Cardiac fibroblast (primary cell): ENCODE measurements at places on chromosomes 5 and 9.

- no peak for DNase-seq
Observed at GRCh38 chr5:69034898-69035297, 58.9 kb upstream of the SLC30A5 start.

DNA sequence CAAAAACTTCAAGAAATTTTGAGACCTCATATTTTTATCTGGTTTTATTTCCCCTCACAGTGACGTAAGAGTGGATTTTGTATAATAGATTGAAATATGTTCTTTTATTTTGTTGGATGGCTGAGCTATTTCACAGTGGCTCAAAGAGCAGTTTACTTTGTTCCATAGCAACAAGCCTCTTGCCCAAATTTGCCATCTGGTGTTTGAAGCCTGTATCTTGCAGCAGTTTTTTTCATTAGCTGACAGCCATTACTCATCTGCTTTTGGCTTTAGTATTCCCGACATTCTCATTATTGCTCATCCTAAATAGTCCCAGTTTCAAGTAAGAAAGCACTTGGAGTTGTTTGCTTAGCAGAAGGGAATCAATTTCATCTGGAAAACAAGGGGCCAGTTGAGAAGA lies 36.3 kb downstream of the GDA start:
- peak; percentile 3 for DNase-seq

- no peak for DNase-seq
Observed at GRCh38 chr5:124126504-124127217, 614.7 kb downstream of the CSNK1G3 start.

DNA sequence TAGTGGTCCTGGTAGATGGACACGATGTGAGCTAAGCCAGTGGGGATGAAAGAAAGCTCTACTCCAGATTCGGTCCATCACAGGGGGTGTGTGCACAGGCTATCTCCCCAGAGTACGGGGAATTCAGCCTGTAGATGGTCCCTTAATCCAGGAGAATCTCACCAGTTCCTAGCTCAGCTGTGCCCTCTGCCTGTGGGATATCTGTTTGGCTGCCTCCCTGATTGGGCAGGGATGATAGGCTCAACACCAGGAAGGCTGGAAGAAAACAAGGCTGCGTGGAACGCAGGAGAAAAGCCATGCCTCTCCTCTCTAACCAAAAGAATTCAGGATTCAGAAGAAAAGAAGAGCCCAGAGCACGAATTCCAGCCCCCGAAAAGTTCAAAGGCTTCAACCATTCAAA lies 40.9 kb downstream of the VLDLR start:
- DNase-seq = no peak

GRCh38 chr5:14059810-14060209 lies 83.3 kb upstream of the TRIO start:
- no peak for DNase-seq

DNA sequence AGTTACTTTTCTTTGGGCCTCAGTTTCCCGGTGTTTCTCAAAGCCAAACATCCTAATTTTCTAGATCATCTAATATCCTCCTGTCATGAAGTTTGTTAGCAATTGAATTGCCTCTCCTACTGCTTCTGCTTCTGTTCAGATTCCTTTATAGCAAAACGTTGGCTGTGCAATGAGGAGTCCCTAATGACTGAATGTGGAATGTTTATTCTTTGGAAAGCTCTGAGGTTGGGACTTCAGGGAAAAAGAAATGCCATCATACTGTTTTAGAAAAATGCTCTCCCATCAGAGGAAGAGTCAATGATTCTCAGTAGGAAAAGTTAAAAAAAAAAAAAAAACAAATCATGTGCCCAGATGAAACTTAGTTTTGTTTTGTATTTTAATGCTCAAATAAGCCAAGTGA lies 268.7 kb upstream of the PAPPA start:
- peak; percentile 35 for DNase-seq

DNA sequence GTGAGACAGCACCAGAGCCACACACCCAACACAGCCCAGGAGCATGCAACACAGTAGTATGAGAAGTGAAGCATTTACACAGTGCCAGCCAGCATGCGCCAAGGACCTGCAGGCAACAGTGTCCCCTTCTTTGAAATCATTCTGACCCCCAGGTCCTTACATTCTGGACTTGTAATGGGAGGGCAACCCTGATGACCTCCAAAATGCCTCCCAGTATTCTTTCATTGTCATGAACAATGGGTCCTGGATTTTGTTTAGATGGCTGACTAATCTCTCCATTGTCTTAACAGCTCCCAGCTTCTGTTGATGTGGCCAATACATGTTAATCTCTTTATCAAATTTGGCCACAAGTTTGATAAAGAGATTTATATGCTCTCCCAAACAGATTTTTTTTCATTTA lies 417.1 kb downstream of the DMRTA1 start:
- no peak for DNase-seq

DNA sequence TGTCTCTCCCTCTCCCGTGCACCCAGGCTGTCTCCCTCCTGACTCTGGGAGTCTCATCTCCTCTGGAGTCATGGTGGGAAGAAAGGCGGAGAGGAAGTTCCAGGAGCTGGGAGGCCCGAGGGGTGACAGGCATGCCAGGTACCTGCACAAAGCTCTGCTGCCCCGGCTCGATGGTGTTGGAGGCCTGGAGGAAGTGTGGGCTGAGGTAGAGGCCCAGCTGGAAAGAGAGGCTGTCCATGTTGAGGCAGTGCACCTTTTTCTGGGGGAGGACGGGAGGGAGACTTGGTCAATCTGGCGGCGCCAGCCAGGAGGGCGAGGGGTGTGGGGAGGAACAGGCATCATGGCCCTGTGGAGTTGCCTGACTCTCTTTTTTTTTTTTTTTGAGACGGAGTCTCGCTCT lies 15.9 kb downstream of the FPGS start:
- no peak for DNase-seq

GRCh38 chr9:16681652-16681987 lies 188.8 kb downstream of the BNC2 start:
- DNase-seq = no peak

- DNase-seq = no peak
Observed at GRCh38 chr5:40224421-40224820, 455.3 kb upstream of the PTGER4 start.

- peak; percentile 52 for DNase-seq
Observed at GRCh38 chr9:68546596-68547390, 6.1 kb upstream of the TMEM252 start.

DNA sequence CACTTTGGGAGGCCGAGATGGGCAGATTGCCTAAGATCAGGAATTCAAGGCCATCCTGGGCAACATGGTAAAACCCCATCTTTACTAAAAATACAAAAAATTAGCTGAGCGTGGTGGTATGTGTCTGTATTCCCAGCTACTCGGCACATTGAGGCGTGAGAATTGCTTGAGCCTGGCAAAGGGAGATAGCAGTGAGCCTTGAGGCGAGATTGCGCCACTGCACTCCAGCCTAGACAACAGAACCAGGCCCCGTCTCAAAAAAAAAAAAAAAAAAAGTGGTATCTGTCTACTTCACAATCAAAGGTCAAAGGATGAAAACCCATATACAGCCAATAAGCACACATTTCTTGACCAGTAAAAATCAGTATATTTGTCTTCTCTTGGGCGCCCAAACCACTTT lies 728.5 kb upstream of the ADAMTS16 start:
- no peak for DNase-seq

GRCh38 chr5:159465604-159466003 lies 135.3 kb upstream of the IL12B start:
- DNase-seq = no peak

DNA sequence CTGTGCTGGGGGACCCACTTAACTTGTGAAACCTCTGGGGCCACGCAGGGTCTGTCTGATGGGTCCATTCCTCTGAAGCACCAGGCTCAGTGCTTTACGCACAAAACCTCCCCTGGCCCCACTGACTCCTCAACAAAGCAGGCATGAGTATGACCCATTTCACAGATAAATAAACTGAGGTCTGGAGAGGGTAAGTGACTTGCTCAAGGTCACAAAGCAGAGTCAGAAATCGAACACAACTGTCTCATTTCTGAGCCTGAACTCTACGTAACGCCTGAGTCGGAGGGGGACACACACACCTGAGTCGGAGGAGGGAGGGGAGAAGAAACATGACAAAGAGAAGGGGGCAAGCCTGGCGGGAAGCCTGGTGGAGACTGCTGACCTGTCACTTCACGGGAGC lies 48.0 kb upstream of the RAPGEF1 start:
- DNase-seq = no peak

GRCh38 chr9:129685220-129685932 lies 19.9 kb downstream of the PRRX2 start:
- no peak for DNase-seq

DNA sequence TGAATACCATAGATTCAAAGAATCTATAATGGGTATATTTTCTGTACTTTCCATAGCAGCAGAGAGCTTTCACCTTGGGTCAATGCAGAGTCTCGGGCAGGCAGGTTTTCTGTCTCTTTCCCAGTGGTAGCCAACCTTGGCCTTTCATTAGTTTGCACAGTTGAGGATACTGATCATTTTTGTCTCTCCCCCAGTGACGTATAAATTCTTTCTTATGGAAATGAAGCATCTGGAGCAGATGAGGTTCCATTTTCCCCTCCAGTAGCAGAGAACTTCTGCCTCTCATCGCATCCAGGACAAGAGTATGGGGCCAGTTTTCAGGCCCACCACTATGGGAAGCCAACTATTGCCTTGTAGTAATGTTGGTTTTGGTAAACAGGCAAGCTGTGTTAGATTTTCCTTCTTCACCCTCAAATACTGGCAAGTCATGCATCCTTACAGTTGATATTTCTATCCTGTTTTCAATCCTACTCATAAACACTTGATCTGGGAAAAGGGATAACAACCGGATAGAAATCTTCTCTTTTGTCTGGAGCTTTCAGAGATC lies 845.2 kb upstream of the CDH18 start:
- DNase-seq = peak; percentile 0

DNA sequence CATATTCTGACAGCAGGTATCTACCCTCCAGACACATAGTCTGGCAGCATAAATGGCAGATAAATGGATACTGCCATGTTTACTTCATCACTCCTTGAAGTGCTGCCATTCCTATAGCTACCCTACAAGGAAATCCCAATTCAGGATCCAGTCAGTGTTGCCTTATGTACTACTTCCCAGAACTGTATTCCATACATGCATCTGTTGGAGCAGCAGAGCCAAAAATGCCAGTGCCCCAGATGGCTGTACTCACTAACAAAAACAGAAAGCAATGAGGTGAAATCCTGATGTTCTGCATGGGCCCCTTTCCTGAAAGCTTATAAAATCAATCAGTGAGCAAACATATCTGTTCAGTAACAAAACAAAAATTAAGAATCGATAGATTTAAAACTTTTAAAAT lies 490.0 kb upstream of the COX7C start:
- no peak for DNase-seq

GRCh38 chr5:31664566-31664965 lies 25.6 kb downstream of the PDZD2 start:
- DNase-seq = peak; percentile 6

GRCh38 chr9:20740929-20741582 lies 57.0 kb downstream of the FOCAD start:
- no peak for DNase-seq

DNA sequence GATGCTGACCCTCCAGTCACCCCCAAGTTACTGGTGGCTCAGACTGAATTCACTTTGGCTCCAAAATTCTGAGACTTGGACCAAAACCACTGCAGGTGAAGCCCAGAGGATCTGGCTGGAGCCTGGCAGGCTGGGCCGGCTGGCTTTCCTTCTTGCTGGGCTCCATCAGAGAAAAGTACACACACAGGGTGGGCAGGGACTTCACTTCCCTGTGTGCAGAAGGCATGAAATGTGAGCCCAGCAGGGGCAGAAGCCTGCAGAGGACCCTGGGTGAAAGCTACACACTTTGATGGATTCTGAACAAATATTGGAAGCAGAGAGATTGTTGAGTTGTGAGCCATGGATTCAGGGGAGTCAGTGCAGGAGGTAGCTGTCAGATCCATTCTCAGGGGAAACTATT lies 18.4 kb downstream of the NR4A3 start:
- no peak for DNase-seq

- peak; percentile 47 for DNase-seq
Observed at GRCh38 chr5:64505769-64506566, at the start of gene RGS7BP. RGS7BP (plus strand) TSS chr5:64506015; CDS start chr5:64506625, 610 bp downstream.

DNA sequence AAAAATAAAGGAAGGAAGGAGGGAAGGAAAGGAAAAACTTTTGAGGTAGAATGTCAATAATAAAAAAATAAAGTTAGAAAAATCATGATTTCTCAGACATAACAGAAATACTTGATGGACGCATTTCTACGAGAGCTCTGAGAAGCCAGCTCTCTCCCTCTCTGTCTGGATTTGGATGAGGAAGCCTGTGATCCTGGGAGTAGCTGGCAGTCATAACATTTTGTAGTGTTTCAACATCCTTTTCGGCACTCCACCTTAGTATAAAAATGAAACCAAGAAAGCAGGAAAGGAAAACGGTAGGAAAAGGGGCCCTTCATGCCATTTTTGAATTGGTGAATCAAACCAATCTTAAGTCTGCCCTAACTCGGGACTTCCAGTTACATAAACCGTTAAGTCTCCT lies 321.3 kb downstream of the EPB41L4A start:
- DNase-seq = peak; percentile 14

DNA sequence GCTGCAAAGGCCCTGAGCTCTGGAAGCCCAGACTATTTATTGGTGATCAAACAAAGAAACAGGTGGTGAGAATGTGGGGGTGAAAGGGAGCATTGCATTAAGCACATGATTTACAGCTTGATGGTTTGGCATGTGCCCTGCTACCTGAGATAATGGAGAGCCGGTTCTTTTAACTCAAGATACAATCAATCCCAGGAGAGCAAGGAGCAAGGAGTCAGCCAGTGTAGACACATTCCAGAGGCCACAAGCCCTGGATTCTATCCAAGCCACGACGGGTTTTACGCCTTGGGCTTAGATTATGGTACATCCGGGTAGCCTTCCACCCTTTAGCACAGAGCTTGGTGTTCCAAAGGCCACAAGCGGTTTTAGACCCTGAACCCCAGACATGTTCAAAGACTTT lies 292.2 kb downstream of the CYLC2 start:
- no peak for DNase-seq

- DNase-seq = no peak
Observed at GRCh38 chr9:86549920-86550319, 195.7 kb upstream of the TUT7 start.

GRCh38 chr5:142915813-142916424 lies 145.7 kb downstream of the ARHGAP26 start:
- DNase-seq = peak; percentile 34

GRCh38 chr5:42811591-42812446 lies at the start of gene SELENOP:
SELENOP (minus strand) TSS chr5:42811892; CDS start chr5:42808353, 3,539 bp downstream.
- DNase-seq = peak; percentile 84

- DNase-seq = peak; percentile 75
Observed at GRCh38 chr5:111394586-111394985, 117.7 kb downstream of the STARD4 start.

- DNase-seq = no peak
Observed at GRCh38 chr5:68475476-68475983, 260.0 kb downstream of the PIK3R1 start.

GRCh38 chr5:165130656-165131055 lies 1625.2 kb downstream of the MAT2B start:
- DNase-seq = no peak

- DNase-seq = peak; percentile 89
Observed at GRCh38 chr5:150523472-150524350, 15.8 kb downstream of the NDST1 start.

GRCh38 chr5:10307206-10308148 lies at the start of gene CMBL:
CMBL (minus strand) TSS chr5:10307902; CDS start chr5:10290762, 17,140 bp downstream.
- DNase-seq = peak; percentile 62

- no peak for DNase-seq
Observed at GRCh38 chr5:172588380-172588779, 52.7 kb upstream of the NEURL1B start.

- DNase-seq = peak; percentile 58
Observed at GRCh38 chr9:38039090-38039906, 29.7 kb downstream of the SHB start.
